Stimulated activated CD8-positive, alpha-beta memory T cell treated with anti-CD3 and anti-CD28 coated beads, Interleukin-4, amount 100 ng/mL, for 4 hours (primary cell): ENCODE measurements at places on chromosomes 13 and 19.

DNA sequence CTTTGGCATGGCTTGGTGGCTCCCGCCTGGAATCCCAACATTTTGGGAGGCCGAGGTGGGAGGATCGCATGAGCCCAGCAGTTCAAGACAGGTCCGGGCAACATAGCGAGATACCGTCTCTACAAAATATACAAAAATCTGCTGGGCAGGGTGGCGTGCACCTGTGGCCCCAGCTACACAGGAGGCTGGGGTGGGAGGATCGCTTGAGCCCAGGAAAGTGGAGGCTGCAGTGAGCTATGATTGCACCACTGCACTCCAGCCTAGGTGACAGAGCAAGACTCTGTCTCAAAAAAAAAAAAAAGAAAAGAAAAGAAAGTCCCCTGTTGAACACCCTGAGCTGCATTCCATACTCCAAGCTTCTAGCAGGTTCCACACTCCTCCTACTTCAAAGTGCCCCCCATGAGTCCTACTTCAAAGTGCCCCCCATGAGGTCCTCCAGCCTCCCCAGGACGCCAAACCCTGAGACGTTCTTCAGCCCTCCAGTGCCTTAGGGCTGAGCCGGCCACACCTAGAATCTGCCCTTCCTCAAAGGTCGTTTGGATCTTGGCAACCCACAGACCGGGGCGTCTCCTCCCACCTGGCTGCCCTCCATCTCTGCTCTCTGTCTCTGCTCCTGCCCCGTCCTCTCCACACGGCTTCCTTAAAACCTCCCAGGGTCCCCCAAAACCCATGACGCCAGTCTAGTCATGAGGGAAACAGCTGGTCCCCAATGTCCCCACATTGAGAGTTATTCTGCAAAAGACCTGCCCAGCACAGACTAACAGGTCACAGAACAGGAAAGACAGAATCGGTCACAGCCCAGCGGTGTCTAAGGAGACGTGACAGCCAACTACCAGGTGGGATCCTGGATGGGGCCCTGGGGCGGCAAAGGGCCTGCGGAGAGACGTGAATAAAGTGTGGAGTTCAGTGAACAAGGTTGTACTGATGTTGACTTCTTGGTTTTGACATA lies 4.8 kb downstream of the TJP3 start:
- DNase-seq: no peak

- no peak for DNase-seq
Measured at GRCh38 chr13:48648446-48648845, 5.3 kb upstream of the CYSLTR2 start.

DNA sequence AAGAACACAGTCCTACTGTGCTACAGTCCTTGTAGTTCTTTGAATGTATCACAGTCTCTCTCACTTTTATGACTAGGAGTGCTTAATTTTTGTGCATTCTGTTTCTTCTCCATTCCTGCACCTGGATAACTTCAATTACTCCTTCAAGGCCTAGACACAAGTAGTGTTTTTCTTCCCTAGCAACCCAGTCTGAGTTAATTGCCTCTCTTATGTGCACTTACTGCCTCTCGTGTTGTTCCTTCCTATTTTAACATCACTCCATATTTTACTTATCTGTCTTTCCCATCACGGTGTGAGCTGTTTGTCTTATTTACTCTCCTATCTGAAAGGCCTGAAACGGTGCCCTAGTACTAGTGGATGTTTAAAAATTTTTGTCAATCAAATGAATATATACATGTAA lies 101.5 kb downstream of the HS6ST3 start:
- no peak for DNase-seq

- no peak for DNase-seq
Measured at GRCh38 chr19:53904909-53905308, 4.2 kb upstream of the CACNG7 start.

DNA sequence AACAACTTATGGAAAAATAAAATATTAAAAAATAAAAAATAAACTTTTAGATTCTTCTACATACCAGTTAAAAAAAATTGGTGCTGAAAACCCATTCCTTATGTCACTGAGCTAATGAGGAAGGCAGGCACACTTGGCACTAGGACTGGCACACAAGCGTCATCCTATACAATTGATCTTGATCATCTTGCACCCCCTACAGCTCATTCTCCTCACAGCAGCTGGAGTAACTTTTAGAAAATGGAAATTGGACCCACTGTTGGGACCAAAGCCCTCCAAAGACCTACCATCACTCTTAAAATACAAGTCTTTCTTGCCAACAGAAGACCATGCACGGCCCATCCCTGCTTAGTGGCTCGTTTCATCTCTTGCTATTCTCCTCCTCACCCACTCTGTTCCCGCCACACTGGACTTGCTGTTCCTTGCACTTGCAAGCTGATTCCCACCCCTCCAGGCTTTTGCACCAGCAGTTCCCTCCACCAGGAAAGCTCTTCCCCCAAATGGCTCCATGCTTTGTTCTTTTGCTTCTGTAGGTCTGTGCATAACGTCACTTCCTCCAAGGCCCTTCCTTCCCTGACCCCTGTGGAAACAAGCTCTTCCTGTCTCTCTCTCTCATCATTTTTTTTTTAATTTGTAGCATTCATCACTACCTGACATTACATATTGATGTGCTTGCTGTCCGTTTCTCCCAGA lies 11.6 kb downstream of the CTU1 start:
- no peak for DNase-seq

- no peak for DNase-seq
Measured at GRCh38 chr19:30513082-30513411, 140.9 kb downstream of the ZNF536 start.

DNA sequence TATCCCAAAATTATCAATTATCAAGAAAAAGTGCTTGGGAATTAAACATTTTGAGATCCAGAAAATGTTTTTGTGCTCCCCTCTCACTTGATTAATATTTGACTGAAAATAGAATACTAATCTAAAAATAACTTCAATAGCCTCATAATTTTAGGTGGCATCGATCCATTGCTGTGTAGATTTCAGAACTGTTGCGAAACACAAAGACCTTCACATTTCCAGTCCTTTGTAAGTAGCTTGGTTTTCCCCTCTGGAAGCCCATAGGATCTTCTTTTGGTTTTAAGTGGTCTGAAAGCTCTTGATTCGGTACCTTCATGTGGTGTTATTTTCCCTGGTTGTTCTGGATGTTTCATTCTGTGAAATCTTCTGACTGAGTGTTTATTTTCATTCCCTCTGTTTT lies 176.5 kb downstream of the NUFIP1 start:
- DNase-seq: no peak

DNA sequence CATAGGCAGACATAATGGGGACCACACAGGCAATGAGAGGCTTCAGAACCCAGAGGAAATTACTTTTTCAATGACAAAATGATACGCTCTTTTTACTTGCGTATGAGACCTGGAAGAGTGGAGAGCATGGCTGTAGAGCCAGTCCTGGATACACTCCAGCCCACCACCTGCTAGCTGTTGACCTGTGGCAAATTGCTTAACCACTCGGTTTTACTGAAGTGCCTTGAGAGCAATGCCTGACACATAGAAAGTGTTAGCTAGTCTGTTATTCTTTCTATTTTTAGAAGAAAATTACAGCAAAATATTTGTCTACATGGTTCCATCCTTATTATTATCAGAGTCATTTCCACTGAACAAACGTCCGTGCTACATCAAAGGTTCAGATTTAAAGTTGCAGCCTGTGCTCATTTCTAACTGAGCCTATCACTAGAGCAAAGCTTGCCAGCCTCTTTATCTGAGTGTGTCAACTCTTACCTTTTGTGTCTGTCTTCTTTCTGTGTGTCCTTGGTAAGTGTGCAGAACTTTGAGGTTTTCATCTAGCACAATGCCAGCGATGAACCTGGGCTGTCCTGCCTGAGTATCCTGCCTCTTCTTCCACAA lies 9.6 kb upstream of the GPR183 start:
- no peak for DNase-seq

- DNase-seq: no peak
Measured at GRCh38 chr13:105196052-105196451, 1339.4 kb downstream of the EFNB2 start.

DNA sequence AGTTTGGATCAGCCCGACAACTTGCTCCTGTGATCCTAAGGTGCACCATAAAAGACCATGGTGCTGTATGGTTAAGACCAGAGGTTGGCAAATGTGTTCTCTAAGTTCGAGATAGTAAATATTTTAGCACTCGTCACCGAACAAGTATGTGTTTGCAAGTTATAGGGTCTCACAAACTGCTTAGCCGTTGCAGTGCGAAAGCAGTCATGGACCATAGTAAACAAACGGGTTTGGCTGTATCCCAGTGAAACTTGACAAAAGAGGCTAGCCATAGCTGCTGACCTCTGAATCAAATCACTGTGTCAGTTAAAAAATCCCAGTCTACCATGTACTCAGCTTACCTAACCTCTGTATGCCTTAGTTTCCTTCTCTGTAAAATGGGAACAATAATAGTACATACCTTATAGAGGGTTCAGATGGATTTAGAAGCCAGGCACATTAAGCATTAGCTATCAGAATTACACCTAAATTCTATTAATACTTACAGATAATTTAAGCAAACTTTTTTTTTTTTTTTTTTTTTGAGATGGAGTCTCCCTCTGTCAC lies 72.1 kb downstream of the IPO5 start:
- DNase-seq: no peak

DNA sequence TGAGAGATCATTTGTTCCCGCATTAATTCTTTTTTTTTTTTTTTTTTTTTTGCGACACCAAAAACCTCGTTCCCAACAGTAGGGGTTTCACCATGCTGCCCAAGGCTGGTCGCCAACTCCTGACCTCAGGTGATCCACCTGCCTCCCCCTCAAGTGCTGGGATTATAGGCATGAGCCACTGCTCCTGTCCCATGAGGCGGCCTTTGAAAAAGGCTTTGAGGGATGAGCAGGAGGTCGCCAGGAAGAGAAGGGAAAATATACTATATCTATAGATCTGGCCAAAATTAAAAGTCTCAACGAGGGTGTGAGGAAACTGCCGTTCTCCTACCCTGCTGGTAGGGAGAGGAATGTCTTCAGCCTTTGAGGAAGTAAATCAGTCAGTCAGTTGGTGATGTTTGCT lies 26.2 kb downstream of the ZNF473 start:
- DNase-seq: no peak

DNA sequence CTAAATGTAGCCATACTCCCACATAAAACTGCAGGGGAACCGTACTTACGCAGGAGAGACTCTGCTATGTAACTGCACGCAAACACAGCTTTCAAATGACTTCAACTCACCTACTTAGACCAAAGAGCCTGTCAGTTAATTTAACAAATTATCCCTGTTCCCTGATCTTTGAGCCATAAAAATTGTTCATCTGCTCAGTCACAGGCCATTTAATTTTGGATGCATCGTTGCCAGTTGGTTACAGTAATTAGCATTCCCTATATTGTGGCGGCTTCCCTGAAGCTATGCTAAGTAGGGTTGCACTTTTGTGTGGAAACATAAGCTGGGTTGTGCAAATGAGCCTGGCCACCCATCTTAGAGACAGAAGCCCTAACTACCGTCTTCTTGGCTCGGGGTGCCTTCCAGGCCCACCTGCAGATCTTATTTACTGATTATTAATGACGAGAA lies 21.2 kb upstream of the OBI1 start:
- no peak for DNase-seq

DNA sequence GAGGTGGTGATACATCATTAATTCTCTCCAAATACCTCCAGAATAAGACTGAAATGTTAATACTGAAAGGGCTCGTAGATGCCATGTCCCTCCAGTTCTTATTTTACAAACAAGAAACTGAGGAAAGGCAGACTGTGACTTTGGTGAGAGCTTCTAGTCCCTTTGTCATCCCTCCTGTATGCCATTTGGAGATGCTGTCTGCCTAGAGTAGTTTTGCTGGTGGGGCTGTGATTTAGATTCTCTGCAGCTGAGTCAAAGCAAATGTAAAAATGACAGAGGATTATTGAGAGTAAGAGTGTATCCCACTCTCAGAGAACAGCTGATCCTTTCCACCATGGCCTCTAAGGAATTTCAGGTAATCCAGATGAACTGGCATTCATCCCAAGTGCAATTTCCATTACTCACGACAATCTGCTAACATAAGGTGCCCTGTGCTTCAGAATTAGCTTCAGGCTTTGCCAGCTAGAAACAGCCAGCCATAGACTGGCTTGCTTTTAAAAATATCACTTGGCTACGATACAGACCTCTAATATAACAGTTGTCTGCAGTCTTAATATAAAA lies 16.8 kb downstream of the PABPC3 start:
- DNase-seq: no peak

GRCh38 chr13:101835920-101836319 lies 383.4 kb downstream of the ITGBL1 start:
- no peak for DNase-seq

DNA sequence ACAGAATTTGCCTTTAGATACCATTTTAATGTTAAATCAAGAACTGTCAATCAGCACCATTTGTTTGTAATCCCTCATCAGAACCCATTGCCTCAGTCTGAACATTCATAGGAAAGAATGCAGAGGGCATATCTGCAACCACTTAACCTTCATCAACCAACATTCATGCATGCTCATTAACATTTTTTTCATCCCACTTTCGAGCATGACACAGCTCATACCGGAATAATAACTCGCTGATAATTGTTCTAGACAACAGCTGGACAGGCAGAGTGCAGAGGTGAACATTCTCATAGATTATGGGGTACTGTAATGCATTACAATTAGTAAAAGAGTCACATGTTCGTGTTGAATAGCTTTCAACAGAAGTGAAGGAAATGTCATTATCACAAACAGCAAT lies 216.8 kb downstream of the DIAPH3 start:
- DNase-seq: no peak

- no peak for DNase-seq
Measured at GRCh38 chr19:42831221-42832019, 48.1 kb downstream of the PSG1 start.

DNA sequence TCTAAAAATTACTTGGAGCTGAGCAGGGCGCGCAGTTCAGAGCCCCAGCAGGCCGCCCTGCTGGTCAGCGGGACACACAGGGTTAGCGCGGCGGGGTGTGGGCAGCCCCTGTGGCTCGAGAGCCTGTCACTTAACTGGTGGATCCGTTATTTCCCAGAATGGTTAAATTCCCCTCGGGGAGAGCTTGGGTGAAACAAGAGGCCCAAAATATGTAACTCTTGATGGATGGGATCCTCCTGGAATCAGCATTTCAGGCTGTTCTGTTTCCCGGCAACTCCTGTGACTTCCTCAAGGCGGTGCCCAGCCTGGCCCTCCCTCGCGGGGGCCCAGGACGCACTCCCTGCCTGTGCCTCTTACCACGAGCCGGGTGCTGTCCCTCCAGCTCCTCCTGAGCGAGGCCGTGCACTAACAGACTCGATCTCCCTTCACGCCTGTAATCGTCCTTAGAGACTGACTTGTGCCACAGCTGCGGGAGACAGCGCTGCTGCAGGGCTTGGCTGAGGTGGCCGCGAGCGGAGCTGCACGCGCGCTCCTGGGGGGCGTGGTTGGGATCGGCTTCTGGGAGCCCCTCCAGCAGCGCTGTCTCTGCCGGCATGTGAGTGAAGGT lies 9.7 kb downstream of the PTBP1 start:
- DNase-seq: no peak

GRCh38 chr13:71218960-71219359 lies 648.0 kb downstream of the DACH1 start:
- no peak for DNase-seq
